ENCODE measurements at places on chromosomes 7 and 10.

- DNase-seq: no peak
These were observed 352.5 kb upstream of the MGMT start for GRCh38 chr10:129114588-129114987.

GRCh38 chr10:13308096-13308495 lies 8.2 kb upstream of the PHYH start:
- DNase-seq: no peak

DNA sequence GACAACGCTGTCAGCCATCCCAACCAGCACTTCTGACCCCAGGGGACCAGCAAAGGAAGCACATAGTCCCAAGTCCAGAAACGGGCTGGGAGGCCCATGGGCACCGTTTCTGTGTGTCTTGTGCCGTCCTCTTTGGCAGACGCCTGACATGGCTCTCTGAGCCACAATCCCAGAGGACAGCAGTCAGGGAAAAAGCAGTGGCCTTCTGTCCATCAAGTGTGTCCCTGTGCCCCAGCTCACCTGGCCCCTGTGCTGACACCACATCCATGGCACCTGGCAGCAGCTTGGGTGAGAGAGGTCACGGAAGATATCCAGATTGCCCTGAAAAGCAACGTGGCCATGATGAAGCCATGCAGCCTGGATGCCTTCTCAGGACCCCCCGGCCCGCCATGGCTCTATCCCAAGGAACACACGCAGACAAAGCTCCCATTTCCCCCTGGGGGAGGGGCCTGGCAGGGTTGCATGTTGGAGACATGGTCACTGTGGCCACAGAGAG lies 38.1 kb upstream of the ANTXRL start:
- DNase-seq: no peak

DNA sequence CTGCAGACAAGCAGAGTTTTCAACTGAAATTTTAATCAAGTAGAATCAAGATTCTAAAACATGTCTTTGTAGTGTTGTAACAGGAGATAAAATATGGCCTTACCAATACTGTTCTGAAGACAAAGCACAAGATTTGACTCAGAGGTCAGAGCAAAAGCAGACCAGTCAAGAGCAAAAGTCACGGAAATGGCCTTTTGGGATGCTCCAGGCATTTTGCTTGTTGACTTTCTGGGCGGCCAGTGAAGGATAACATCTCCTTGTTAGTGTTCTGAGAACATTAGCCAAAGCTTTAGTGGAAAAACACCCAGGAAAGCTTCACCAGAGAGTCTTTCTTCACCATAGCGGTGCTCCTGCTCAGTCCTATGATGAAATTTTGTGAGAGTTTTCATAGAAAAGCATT lies 590.6 kb downstream of the ARL4A start:
- DNase-seq: no peak

- no peak for DNase-seq
These were observed 7.6 kb upstream of the PDE1C start for GRCh38 chr7:32077806-32078205.

GRCh38 chr7:101900103-101900502 lies 82.7 kb downstream of the CUX1 start:
- no peak for DNase-seq

GRCh38 chr7:18059171-18059570 lies 31.5 kb upstream of the PRPS1L1 start:
- DNase-seq: no peak

GRCh38 chr7:134339475-134339874 lies 22.7 kb upstream of the SLC35B4 start:
- DNase-seq: no peak

- peak; percentile 79 for DNase-seq
These were observed 23.3 kb downstream of the BPGM start for GRCh38 chr7:134669845-134670373.

- DNase-seq: no peak
These were observed 2.1 kb downstream of the CTBP2 start for GRCh38 chr10:125158275-125158600.

GRCh38 chr7:128167042-128167701 lies 73.9 kb upstream of the LEP start:
- DNase-seq: peak; percentile 33

DNA sequence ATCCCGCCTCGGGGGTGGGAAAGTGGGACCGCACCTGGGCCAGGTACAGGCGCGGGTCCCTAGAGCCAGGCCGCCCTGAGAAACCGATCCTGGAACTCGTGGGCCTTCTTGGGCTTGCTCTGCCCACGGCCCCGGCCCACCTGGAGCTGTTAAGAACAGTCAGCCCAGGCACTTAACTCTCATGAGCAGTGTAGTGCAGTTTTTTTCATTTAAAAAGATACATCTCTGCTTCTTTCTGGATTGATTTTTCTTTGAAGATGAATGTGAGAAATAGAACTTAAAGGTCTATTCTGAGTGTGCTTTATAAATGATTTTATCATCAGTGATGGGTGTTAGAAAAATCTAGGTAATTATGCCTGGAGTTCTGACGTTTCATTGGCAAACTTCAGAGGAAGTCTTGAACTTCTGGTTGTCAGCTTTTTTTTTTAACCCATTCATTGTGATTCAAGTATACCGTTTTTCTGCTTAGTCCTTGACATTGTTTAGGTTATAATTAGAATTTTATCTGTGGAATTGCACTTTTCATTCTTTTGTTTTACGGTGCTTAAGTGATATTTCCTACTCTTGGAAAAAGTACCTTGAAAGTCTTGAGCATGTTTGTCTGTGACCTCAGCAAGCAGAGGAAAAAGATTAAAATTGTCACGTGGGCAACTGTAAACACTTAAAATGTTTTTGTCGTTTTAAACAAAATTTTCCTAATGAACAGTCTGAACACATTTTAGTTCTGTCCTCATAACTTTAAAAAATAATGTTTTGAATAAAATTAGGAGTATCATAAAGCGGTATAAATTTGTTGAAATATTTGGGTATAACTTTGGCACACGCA lies 906 bp downstream of the CDK1 start:
- no peak for DNase-seq

GRCh38 chr10:101256387-101256786 lies 27.1 kb upstream of the LBX1 start:
- no peak for DNase-seq

DNA sequence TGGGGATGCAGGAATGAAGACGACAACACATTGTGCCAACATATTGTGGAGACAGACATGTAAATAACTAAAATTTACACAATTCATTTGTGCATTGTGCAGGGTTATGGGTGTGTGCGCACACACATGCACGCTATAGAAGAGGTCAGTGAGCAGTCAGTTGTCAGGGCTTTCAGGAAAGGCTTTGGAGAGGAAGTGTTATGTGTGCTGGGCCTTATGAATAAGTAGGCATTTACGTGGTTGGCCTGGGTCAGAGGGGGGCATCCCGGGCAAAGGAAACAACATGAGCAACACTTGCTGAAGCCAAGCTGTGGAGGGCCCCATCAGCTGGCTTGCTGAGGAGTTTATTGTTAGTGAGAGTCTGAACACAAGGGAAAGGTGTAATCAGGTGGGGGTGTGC lies 4.1 kb downstream of the PRXL2A start:
- DNase-seq: no peak

DNA sequence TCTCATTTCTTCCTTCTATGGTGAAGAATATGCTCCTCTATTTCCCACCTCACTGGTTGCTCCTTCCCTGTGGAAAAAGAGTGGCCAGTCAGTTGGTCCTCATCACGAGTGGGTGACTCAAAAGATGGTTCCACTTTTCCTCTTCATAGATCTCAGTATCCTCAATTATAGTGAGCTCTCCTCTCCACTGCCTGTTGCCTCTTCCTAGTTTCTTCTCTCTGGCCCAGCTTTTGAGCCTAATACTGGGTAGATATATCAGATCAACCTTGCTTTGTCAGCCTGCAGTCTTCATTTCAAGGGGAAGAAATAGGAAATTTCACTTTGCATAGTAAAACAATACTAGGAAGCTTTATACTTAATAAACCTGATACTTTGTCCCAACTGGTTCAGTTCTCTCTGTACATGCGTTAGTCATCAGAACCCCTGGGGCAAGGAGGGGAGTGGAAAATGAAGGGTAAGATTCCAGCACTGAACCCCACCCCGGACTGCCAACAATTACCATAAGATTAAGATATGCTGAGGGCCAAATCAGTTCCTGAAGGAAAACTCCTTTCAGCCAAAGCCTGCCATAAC lies 15.5 kb upstream of the WNT16 start:
- DNase-seq: no peak

DNA sequence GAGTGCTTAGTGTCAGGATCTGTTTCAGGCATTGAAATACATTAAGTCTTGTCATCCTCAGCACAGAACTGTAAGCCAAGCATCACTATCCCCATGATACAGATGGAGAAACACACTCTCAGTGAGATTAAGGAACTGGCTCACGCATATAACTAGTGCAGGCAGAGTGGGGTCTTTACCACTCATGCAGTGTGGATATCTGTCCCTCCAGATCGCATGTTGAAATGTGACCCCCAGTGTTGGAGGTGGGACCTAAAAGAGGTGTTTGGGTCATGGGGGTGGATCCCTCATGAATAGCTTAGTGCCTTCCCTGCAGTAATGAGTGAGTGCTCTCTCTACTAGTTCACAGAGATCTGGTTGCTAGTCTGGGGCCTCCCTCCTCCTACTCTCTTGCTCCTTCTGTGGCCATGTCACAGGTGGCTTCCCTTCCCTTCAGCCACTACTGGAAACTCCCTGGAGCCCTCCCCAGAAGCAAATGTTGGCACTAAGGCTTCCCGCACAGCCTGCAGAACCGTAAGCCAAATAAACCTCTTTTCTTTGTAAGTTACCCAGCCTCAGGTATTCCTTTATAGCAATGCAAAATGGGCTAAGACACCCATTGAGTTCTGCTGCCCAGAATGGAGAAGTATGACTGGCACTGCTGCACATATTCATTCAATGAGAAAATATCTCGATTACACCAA lies 31.8 kb upstream of the MSMB start:
- DNase-seq: no peak

GRCh38 chr10:123146013-123146893 lies 1.7 kb upstream of the HMX2 start:
- DNase-seq: no peak

GRCh38 chr7:22137466-22137865 lies 191.8 kb upstream of the CDCA7L start:
- DNase-seq: no peak
